ENCODE measurements at places on chromosomes 11 and 22. TPM values are rescaled to one million over a fixed set of nuclear protein-coding genes. Genes with fewer than 3 reads are reported as not detected.

- peak; percentile 95 for ATAC-seq
Observed at GRCh38 chr22:39502109-39502788, at the start of gene MIEF1. Gene MIEF1 (plus strand): TSS chr22:39502290. CDS start chr22:39511295, 9,005 bp downstream.

- ATAC-seq, result no peak
Observed at GRCh38 chr11:80826808-80827207, 1386.0 kb upstream of the TENM4 start.

DNA sequence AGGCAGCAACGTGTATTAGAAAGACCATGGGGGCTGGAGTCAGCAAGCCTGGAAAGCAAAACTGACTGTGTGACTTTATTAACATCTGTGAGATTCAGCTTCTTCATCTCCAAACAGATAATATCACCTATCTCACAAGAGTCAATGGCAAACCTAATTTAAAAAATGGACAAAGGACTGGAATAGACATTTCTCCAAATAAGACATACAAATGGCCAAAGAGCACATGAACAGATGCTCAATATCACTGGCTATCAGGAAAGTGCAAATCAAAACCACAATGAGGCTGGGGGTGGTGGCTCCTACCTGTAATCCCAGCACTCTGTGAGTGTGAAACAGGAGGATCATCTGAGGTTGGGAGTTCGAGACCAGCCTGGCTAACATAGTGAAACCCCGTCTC lies 69.6 kb downstream of the CLPB start:
- ATAC-seq, result no peak

SLC22A9 gene
- not detected for total RNA-seq

GRCh38 chr11:60985501-60985900 lies 14.0 kb downstream of the CD6 start:
- ATAC-seq, result no peak

GRCh38 chr11:8720868-8721608 lies 38.4 kb downstream of the RPL27A start:
- ATAC-seq, result peak; percentile 80

BATF2 gene
- not detected for total RNA-seq

CD3E gene
- total RNA-seq, result 1.2 TPM

RPL3 gene
- 1,774 TPM for total RNA-seq

DNA sequence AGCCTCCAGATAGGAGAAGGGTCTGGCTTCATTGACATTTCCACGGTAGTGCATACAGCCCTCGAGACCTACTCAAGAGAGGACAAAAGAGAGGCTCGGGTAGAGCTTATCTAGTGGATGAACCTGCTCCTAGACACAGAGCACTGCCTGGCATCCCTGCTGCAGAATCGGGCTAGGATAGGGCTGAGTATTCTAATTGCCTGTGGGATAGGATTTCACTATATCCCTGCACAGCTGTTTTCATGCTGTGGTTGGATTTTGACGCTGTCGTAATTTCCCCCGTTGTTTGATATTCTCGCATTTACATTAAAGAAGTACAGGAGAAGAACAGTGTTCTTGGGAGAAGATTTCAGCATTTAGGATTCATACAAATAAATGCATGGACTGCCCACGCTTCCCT lies 107.8 kb downstream of the KIRREL3 start:
- ATAC-seq, result no peak

NRGN gene
- 1.1 TPM for total RNA-seq

- ATAC-seq, result peak; percentile 7
Observed at GRCh38 chr22:46609175-46609690, 11.0 kb upstream of the GRAMD4 start.

LMO2 gene
- total RNA-seq, result 11.7 TPM

- ATAC-seq, result no peak
Observed at GRCh38 chr11:59854871-59855270, 9.6 kb upstream of the CBLIF start.

- no peak for ATAC-seq
Observed at GRCh38 chr11:84398017-84398626, 1112.0 kb upstream of the CCDC90B start.

DNA sequence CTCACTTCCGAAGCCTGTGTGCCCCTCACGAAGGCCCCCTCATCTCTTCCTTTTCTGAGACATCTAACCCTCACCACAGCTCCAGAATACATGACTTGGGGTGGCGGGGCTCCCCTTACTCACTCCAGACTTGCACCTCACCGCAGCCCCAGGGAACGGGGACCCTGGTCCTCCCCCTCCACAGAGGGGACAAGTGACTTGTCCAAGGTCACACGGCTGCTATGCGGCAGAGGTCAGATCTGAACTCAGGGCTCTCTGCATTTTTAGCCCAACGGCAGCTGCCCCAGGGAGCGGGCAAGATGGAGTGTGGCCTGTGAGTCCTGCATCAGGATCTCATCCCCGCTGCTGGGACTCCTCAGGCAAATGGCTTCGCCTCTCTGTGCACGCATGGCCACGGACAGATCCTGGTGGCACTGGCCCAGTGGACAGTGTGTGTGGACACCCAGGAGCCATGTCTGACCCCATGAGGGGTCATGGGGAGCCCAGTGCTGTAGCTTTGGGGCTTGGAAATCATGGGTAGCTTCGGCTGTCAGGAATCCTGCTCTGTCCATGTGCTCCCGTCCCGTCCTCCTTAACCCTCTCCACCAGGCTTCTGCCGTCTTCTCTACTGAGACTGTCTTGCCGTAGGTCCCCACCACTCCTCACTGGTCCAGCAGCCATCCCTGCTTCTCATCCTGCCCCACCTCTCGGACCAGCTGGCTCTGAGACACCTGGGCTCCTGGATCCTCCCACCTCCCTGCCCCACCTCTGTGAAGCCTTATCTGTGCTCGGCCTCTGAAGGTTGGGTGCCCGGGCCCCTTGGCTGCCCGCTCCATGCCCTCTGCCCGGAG lies 48.0 kb upstream of the CARS1 start:
- ATAC-seq, result no peak

DNA sequence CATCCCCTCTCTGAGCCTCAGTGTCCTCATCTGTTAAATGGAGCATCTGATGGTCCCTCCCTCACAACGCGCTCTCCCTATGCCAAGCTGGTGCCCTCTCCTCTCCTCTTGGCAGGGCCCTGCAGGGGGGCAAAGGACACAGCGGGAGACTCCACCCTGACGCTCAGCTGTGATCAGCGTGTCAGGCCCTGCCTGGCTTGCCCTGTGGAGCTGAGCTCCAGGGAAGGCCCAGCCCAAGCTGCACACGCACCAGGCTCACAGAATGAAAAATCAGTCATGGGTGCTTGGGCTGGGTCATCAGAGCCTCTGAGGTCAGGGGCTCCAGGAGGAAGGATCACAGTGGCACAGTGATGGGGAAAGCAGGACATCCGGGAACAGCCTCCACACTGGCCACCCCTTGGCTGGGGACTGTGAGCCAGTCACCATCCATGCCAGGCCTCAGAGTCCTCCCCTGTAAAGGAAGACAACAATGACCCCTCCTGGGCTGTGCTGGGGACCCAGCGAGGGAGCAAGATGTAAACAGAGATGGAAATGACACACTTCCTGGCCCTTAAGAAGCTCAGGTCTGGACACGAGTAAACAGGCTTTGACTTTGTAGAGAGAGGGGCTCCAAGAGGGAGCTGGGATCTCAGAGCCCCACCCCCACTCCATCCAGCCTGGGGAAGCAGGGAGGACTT lies 36.6 kb downstream of the RPL3 start:
- peak; percentile 35 for ATAC-seq

GRCh38 chr11:13152736-13153541 lies 124.7 kb upstream of the BMAL1 start:
- no peak for ATAC-seq

- peak; percentile 26 for ATAC-seq
Observed at GRCh38 chr11:12110714-12111548, 541 bp downstream of the MICAL2 start.

- ATAC-seq, result no peak
Observed at GRCh38 chr11:63866211-63866610, 27.3 kb downstream of the MARK2 start.

- ATAC-seq, result no peak
Observed at GRCh38 chr11:71153005-71153390, 99.4 kb downstream of the SHANK2 start.

LDLRAD3 gene
- total RNA-seq, result 7.2 TPM

BLID gene
- 0.56 TPM for total RNA-seq

- ATAC-seq, result no peak
Observed at GRCh38 chr11:116211147-116211546, 561.6 kb downstream of the BUD13 start.

OR5B21 gene
- not detected for total RNA-seq

GRCh38 chr11:20762116-20762844 lies 92.9 kb downstream of the NELL1 start:
- no peak for ATAC-seq

MAFF gene
- total RNA-seq, result 35.6 TPM

DNA sequence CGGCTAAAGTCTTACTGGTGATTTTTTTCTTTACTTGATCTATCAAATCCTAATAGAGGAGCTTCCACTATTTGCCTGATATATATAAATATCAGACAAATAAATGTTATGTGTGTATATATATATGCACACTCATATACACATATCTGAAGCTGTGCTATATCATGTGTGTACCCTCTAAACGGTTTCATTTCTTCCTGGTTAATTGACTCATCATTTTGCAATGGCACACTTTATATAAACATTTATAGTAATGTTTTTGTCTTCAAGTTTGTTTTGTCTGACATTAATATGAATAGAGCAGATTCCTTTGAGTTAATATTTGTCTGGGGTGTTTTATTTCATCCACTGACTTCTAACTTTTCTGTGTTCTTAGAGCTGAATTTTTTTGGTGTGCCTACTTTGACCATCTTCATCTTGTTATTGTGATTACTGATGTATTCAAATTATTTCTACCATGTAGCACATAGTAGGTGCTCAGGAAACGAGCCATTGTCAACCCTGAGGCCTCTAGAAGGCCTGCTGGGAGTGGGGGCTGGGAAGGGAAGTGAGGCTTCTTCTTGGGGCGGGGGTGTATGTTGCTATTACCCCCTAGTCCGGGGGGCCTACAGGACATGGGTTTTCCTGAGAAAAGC lies 82.6 kb downstream of the LRRC32 start:
- ATAC-seq, result no peak

DNA sequence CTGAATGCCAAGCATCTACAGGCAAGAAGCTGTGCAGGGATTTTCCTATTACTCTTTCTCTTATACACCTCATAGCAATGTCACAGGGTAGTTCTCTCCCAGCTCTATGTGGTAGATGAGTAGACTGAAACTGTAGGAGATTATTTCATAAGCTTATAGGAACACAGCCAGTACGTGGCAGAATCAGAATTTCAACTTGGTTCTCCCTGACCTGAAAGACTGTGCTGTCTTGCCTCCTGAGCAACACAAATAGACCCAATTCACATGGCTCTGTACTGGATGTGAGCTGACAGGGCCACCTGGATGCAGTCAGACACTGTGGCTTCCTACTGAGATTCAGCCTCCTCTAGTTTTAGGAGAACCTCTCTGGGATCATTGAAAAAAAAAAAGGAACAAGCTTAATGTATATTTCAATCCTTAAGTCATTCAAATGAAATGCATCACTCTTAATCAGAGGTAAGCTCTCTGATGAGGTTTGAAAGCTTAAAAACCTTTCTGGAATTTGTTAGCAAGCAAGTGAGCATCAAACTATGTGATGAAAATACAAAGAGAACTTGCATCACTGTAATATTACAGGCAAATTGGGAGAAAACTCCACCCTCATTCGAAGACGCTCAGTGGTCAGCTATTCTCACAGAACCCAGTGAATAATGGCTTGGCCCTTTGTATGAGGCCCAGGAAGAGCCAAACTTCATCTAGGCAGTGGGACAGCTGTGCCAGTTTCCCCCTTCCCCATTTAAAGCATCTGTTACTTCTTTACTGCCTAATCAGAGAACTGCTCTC lies 1039.3 kb downstream of the NTM start:
- ATAC-seq, result no peak

- ATAC-seq, result no peak
Observed at GRCh38 chr11:14184028-14184940, 174.7 kb downstream of the RRAS2 start.

SMTNL1 gene
- total RNA-seq, result not detected

- peak; percentile 34 for ATAC-seq
Observed at GRCh38 chr11:124867700-124868099, 2.5 kb downstream of the ROBO3 start.

GRCh38 chr11:36241497-36241896 lies 47.7 kb downstream of the COMMD9 start:
- no peak for ATAC-seq

OR5A1 gene
- not detected for total RNA-seq

DNA sequence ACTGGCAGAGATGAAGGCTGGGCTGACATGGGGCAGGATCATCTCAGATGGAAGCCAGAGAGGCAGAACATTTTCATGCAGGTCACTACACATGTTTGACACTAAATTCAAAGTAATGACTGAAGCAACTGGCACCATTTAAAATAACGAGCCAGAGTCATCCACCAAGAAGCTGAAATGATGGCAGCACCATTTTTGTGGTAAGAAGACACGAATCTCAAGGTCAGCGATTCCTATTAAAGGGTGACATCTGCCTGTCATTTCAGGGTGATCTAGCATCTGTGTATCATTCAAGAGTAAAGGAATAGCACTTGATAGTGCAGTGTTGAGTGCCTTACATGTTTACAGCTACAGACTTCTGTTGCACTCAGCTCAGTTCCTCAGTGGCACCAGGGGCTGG lies 113.4 kb upstream of the C11orf87 start:
- ATAC-seq, result no peak

DNA sequence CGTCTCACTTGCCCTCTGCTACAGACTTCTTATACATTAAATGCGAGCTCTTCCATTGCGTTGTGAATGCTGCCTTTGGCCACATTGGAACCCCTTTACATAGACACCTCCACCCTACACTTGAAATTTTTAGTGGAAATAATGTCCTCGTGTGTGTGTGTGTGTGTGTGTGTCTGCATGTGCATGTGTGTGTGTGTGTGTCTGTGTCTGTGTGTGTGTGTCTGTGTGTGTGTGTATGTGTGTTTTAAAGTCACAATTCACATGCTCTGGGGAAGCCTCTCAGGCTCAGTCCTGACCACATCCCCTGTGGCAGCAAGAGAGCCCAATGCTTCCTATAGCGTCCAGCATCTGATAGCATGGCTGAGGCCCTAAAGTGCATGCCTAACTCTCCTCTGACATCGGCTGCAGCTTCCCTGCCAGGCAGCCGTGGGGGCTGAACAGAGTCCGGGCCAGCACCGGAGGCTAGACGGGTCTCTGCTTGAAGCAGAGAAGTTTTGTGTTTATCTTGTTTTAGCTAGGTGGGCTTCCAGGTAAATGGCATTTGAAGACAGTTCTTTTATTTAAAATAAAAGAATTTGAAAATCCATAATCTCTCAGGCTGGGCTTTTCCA lies 64.5 kb upstream of the EMID1 start:
- ATAC-seq, result no peak

DNA sequence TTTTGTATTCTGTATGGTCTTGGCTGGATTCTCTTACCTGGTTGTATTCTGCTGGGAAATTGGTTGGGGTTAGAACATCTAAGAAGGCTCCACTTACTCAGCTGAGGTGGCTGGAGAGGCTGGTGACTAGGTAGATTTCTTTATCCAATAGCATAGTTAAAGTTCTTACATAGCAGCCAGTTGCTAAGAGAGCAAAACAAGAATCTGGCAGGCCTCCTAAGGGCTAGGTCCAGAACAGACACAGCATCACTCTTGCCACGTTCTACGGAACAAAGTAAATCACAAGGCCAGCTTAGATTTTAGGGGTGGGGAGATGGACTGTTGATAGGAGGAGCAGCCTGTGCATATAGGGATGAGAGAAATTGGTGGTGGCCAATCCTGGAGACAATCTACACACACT lies 141.3 kb upstream of the CCDC90B start:
- no peak for ATAC-seq

GRCh38 chr11:14373941-14374646 lies 15.1 kb upstream of the RRAS2 start:
- ATAC-seq, result peak; percentile 22
